ENCODE measurements at places on chromosomes 2 and 18.

DNA sequence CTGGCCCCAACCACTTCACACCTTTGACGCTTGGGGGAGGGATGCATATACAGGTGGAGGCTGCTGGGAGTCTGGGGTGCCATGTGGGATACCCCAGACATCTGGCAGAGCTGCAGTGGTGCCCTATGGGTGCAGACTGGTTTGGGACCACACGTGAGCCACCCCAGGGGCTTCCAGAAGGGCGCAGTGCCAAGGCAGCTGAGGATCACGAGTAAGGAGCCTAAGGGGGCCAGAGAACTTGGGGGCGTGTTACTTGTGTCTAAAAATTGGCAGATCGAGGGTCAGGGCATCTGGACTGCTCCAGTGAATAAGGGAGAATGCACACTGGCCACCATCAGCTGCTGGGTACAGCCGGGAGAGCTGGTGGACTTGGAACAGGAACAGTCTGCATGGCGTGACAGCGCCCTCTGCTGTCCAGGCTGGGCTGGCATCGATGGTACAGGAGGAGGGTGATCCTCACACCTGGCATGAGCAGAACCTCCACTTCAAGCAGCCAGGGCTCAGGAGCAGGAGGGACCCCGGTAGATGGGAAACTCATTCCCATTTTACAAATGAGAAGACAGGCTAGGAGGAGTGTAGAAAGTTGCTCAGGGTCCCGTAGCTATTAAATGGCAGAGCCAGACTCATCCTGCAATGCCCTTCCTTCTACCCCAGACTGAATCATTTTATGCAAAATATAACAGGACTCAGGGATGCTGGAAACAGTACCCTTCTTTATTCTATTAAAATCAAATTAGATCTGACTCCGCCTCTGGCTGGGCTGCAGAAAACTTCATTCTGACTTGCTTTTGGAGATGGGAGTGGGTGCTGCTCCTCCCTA, 60.4 kb downstream of the ATOH8 start:
- peak; percentile 80 for DNase-seq

GRCh38 chr2:173431191-173431590, 76.5 kb downstream of the CDCA7 start:
- DNase-seq = no peak

- no peak for DNase-seq
These were observed 101.5 kb downstream of the GALNT1 start for GRCh38 chr18:35683021-35683420.

DNA sequence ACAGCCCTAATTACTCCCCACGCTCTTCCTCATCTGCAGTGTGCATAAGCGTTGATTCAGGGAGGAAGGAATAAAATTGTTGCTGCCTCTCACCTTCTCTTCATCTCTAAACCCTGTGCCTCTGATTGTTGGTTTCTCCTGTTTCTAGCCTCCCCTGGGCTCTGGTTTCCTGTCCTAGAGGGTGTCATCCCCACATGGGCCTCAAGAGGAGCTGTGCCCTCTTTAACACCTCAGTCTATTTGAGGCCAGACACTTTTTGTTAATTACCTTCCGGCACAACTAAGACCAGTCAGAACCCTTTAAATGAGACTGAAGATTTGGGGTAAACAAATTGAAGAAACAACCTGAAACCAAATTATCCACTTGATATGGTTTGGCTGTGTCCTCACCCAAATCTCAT, 9.7 kb downstream of the CTAGE1 start:
- no peak for DNase-seq

DNA sequence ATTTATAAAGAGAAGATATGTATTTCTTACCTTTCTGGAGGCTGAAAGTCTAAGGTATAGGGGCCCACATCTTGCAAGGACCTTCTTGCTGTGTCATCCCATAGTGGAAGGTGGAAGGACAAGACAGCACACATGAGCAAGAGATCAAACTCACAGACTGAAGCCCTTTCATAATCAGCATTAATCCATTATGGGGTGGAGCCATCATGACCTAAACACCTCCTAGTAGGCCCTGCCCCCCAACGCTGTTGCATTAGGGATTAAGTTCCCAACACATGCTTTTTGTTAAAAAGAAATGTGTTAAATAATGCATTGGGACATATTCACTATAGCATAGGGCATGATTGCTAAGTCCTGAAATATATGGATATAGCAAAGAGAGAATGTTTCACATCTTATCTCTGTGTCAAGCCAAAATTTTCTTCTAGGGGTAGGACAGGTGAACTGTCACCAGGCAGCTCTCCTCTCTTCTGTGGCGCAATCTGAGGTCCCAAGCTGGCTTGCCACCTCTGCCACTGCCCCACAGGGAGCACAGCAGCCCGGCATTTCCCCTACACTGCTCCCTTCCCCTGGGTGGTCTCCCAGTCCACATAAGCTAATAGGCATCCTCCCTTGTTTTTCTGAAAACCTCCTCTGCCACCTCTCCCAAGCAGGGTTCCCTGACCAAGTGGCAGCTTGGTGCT, 8.3 kb upstream of the CTIF start:
- no peak for DNase-seq

DNA sequence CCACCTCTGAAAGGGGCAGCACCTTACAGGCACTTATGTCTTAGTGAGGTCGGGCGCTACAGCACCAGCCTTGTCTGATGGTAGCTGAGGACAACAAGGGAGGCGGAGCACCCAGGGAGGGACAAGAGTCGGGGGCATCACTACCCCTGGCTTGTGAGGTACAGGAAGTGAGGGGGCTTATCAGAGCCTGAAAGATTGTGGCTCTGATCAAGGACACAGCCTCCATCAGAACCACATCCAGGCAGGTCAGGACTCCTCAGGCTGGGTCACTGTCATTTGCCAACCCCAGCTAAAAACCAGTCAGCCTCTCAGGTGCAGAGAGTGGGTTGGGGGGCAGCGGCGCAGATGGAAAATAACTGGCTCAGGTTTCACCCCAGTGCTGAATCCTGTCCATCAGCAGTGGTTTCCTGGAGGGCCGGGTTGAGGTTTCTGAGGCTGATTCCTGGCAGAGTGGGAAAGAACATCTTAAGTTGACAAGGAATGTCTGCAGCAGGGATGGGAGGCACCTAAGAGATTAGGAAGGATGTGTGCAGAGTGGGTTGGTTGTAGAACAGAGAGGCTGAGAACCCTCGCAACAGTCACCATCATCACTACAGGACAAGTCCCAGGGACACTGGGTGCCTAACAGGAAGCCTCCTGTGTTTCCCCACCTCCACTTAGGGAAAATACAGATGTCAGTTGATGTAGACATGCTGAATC, 45.3 kb downstream of the FBLN7 start:
- no peak for DNase-seq

- DNase-seq = no peak
These were observed 113.0 kb downstream of the DNER start for GRCh38 chr2:229601396-229601795.

- no peak for DNase-seq
These were observed 13.0 kb downstream of the EN1 start for GRCh38 chr2:118834440-118834810.
